NCI-H345 (cell line): ENCODE measurements at places on chromosomes 2 and 18.

DNA sequence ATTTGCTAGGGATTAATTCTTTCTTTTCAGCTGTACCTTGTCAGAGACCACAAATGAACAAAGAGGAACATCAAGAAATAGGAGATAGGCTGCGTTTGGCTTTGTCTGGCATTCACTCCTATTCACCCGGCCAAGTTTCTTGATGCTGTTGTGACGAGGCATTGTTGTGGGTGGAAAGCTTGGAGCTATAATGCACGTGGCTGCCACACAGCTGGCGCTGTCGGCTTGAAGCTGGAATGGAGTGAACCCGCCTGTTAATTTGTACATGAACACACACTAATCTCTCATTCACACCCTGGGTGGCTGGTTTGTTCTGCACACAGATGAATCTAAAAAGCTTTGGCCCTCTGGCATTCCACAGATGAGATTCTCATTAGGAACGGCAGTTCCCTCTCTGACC, 274.9 kb upstream of the GYPC start:
- DNase-seq: no peak

DNA sequence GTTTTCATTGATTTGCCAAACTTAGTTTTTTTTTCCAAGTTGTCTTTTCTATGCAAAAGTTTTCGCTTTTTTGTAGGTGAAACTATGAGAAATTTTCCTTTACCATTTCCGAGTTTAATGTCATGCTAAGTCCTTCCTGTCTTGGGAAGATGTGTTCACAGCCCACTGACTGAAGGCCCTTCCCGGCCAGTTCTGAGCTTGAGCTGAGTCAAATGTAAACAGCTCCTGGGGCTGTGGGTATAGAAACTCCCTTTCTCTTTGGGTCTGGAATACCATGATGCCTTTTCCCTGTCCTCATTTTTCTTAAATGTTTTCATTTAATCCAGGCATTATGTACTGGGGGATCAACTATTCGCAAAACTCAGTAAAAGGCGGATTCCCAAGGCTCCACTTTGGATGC, 69.8 kb upstream of the IL1R1 start:
- no peak for DNase-seq

- DNase-seq: no peak
These were observed 90.6 kb downstream of the TTC32 start for GRCh38 chr2:19811186-19811585.

- DNase-seq: no peak
These were observed 62.0 kb downstream of the ASXL2 start for GRCh38 chr2:25816249-25816648.

DNA sequence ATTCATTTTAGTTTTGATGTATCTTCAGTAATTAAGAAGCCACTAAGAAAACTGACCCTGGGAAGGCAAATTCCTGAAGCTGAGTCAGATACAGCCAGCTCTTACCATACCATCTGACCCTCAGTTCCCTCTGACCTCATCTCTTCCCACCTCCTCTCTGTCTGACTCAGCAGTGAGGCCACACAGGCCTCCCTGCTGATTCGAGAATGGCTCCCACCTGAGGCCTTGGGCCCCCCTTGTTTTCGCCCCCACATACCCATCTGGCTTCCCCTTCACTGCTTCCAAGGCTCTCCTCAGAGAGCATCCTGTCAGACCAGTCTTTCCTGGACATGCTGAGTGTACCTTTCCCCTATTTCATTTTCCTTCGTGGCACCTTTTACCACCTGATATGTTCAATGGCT, 71.0 kb upstream of the CYP1B1 start:
- DNase-seq: no peak

- DNase-seq: no peak
These were observed 42.0 kb upstream of the FMNL2 start for GRCh38 chr2:152292991-152293390.

GRCh38 chr2:232524771-232525170, 1.2 kb upstream of the CHRND start:
- DNase-seq: no peak

DNA sequence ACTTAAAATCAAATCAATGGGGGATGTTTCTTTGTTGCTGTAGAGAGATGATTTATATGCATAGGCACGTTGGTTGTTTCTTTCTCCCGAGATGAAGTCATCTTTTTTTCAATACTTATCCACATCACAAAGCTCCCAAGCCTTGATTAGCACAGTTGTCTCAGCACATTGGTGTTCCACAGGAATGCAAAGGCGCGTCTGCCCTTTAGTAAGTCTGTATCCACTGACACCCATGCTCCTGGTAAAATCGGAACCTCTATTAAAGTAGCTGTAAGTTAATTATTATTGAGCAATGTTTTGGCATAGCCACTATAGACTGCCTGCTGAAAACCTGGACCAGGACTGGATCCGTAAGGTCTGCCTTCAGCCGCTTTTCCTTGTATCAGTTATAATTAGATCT, 77.6 kb upstream of the RBM44 start:
- DNase-seq: no peak

DNA sequence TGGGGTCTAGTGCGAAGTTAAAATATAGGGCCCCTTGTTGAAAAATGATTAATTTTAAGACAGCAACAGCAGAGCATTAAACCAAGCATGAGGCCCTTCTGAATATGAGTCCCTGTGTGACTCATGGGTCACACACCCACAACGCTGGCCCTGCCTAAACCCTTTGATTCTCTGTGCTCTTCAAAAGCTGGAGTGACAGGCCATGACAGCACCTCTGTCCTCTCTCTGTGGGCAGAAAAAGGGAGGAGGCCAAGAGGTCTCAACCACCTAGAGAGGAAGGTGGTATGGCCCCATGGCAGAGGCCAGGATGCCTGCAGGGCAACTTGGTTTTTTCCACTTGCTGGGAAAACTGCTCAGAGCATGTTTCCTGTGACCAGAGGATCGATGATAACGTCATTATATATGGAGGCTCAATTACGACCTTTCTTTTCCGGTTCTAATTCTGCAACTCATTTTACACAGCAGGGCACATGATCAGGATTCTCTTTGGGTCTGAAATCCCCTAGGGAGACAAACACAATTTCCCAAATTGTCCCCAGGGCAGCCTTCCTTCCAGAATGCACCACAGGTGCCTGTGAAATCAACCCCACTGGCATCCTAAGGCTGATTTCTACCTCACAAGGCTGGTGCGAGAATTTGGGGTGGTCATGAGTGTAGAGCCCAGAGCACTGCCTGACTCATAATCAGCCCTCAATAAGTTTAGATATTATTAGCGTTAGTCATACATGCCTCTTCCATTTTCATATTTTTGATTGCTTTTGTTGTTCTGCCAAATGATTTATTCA, 102.0 kb upstream of the PPP1CB start:
- DNase-seq: no peak

- DNase-seq: no peak
These were observed 283.9 kb downstream of the SLC8A1 start for GRCh38 chr2:40168032-40168431.

DNA sequence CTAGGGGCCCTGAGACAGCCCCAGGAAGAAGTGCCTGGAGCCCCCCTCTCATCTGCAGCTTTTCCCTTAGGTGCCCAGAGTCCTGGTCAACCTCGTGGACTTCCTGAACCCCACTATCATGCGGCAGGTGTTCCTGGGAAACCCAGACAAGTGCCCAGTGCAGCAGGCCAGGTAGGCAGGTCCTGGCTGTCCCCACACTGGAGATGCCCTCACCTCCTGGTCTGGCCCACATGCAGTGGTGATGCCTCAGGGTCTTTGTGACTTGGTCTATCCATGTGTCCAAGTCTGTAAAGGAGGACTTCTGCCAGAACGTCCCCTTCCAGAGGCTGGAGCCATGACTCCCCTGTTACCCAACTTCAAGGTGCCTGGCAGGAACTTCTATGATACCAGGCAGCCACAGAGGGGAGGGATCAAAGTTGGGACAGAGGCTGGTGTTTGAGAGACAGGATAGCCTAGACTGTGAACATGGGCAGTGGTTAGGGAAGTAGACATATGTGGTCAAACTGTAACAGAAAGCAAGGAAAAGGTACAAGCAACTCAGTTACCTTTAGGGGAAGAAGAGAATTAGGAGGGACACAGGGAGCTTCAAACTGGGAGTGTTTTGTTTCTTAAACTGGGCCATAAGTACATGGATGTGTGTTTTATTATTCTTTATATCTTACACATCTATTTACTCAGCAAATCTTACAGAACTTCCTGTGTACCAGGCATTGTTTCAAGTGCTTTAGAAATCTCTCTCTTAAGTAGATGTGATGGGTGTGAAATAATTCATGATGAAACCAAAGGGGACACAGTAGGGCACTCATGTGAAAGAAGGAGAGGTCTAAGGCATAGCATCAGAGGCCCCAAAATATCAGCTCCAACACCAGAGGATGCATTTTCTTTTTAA, 107.1 kb downstream of the PLB1 start:
- DNase-seq: no peak

DNA sequence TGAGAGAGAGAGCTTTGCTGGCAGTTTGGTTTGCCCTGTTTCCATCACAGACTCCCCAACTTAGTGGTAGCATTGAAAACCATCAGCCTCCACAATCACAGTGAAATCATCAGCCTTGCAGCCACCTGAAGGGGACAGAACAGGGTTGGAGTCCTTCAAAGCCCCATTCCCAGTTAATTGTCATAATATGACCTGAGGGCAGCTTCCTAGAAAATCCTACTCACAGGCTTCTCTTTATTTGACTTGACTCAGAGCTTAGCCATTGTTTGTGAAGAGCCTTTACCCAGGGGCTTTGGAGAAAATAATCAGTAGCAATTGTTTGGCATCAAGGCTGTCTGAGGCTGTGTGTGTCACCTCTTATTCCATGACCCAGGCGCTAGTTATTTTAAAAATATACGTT, 308.7 kb downstream of the CBLN2 start:
- DNase-seq: peak; percentile 92

DNA sequence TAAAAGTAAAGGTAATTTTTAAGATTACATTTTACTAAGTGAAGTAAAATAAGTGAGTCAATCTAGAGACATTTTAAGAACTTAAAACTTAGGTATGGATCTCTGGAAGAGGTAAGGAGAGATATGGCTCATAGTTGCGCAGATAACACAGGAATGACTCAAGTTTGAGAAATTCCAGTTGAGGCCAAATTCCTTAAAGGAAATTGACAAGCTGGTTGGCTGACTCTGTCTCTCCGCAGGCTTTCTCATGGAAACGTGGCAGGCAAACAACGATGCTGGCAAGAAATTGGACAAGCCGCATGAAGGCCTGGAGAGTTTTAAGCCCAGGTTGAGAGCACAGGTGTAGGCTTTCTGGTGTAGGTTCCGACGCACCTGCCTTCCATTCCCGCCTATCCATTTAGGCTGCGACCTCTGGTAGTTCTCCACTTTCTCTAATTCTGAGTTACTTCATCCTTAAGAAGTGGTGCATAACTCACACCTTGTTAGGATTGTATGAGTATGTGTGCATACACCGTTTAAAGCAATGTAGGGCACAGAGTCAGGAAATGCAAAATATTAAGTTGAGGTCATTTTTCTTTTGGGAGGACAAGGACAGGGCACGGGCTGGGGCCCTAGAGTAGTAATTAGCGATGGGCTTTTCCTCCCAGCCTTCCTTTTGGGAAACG, 589 bp upstream of the DAW1 start:
- DNase-seq: no peak
